ENCODE measurements at places on chromosomes 6 and 20.

DNA sequence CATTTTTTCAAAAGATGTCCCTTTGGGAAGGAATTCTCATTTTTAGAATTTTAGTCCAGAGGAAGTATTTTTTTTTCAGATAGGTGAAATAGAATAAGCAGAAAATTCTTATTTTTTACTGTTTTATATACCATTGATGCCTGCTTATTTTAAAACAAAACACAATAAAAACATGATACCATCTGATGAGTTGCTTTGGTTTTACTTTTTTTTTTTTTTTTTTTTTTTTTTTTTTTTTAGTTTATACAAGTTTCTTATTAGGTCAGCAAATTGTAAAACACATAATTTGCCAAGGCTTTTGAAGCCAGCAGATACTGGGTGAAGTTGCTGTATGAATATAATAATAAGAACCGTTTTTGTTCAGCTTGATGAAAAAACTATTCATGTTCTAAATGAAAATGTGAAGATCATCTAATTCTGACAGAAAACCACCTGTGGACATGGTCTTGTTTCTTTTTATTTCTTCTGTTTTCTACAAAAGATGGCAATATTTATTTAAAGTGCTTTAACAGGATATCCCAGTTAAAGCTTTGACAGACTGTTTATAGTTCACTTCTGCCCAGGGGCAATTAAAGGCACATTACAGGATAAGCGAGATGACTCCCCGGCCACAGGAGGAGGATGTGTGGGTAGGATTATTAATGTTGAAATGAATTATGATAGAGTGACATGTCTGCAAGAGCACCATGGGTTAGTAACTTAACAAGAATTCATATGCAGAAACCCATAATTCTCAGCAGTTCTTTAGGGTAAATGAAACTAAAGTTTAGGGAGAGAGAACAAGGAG, 31.1 kb downstream of the MYB start:
- DNase-seq, result no peak

DNA sequence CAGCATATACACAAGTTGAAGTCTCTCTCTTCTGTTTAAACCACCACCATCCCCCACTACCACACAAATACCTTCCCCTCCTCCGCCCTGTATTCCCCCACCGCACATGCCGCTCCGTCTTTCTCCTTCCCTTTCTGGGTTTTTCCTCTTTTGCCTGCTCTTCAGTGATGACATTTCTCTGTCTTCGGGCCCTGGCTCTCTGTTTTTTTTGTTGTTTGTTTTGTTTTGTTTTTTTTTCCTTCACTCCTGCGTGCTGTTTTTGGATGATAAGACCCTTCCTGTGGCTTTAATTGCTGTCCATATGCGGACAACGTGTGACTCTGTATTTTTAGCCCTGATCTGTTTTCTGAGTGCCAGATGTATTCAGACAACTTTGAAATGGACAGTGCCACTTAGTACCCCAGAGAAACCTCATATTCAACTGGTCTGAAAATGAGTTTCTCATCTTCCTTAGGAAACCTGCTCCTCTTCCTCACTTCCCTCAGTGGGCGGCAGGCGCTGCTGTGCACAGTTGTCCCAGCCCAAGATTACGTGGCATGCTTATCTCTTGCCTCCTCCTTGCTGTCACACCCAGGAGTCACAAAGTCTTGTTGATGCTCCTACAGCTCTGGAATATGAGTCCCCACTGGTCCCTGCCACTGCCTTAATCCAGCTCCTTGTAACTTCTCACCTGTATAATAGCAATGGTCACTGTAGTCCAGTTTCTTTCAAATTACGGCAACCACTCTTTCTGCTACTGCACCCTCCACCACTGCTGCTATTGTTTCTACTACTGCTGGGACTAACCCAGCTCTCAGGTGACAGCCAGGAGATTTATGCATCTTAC, 8.2 kb downstream of the PPP1R14C start:
- DNase-seq, result no peak

- no peak for DNase-seq
Observed at GRCh38 chr20:62339647-62340062, 27.5 kb downstream of the LAMA5 start.

- DNase-seq, result no peak
Observed at GRCh38 chr20:40930561-40930960, 98.1 kb upstream of the TOP1 start.

DNA sequence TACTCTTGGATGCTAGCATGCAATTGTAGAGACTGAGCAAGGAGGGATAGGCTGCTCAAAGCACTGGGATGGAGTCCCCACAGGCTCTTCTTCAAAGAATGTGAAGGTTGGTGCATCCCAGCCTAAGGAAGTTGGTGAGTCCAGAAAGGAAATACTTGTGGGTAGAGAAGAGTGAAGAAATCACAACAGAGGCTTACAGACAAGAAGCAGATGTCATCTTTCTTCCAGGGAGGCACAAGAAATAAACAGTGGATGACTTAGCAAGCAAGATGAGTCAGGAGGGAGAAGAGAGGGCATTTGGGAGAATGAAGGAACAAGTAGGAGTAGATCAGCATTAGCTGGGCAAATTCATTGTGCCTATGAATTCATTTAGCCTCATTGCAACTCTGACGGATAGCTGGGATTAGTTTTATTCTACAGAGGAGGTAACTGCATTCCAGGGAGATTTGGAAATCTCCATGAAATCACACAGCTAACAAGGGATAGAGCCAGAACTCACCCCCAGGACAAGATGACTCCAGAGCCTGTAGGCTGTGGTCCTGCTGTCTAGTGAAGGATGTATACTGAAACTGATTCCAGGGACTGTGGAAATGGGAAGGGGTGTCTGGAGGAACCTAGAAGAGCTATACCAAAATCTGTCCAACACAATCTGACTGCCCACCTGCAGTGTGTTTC, 125.8 kb upstream of the SPTLC3 start:
- DNase-seq, result no peak

- no peak for DNase-seq
Observed at GRCh38 chr6:32218167-32218566, 5.7 kb downstream of the NOTCH4 start.

- DNase-seq, result no peak
Observed at GRCh38 chr6:158006821-158007570, 25.3 kb downstream of the SYNJ2 start.

- DNase-seq, result no peak
Observed at GRCh38 chr6:21001736-21002135, 467.5 kb downstream of the CDKAL1 start.

DNA sequence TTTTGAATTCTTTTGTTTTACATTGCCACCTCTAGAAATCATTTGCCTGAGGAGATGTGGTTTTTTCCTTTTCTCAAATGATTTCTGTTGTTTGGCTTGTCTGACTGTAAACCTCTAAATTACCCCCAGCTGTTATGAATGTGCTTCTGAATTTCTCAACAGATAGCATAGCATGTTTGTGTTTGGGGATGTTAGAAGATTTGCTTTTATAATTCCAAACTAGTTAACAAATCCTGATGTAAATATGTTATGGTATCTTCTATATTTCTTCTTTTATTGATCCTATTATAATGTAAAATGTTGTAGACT, 31.6 kb upstream of the EZR start:
- DNase-seq, result no peak

DNA sequence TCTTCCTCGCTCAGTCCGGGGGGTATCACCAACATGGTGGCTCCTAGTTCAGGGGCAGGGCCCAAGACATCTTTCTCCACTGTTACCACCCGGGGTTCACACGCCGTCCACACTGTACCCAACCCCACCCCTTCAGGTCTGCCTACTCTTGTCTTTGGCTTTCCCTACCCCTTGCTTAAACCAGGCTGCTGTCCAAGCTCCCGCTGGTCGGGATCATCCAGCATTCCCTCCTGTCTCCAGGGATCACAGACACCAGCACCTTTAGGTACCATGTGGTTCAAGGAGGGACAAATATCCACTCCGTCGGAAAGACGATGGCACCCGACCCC, 395 bp downstream of the NELFE start:
- DNase-seq, result no peak

GRCh38 chr6:35919827-35920751, 809 bp downstream of the SRPK1 start:
- peak; percentile 38 for DNase-seq

DNA sequence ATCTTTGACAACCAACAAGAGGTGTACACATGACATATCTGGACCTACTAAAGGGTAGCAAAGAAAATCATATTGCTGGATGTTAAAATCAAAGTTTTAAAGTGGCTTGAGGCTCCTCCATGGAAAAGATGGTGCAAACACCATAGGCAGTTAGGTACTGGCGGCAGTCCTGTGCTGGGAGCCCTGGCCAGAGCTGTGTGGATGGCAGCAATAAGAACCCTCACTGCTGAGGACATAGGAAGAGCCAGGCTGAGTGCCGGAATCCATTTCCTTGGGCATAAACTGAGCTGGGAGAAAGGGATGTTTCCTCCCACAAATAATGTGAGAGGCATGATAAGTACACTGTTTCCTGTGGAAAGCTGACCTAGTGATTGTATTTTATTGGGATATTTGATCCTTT, 89.9 kb downstream of the ARID1B start:
- no peak for DNase-seq

- DNase-seq, result no peak
Observed at GRCh38 chr20:25038591-25039015, 19.3 kb downstream of the ACSS1 start.

- DNase-seq, result peak; percentile 27
Observed at GRCh38 chr6:163579111-163579879, 164.8 kb downstream of the QKI start.

DNA sequence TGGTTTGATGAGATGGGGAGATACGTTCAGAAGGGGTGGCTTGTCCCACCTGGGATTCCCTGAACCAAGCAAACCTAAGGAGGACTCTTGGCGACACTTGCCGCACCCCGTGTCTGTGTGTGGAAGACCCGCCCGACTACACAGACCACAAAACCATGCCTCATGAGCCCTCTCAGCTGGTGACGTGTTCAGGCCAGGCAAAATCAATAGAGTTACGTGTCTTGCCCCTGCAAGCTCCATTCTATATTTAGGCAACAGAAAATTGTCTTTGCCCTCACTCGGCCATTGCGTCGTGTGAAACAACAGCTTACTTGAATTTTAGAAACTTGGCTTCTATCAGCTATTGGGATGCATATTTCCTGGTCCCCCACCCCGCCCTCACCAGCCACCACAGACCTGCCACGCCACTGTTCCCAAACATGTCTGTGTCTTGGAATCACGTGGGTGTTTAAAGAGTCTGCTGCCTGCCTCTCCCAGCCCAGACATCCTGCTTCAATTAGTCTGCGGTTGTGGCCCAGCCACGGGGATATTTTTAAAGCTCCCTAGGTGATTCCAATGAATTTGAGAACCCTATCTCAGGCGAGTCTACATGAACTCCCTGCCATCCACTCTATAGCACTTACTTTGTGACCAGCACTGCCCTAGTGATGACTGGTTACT, 279.2 kb upstream of the EXOC2 start:
- DNase-seq, result no peak

DNA sequence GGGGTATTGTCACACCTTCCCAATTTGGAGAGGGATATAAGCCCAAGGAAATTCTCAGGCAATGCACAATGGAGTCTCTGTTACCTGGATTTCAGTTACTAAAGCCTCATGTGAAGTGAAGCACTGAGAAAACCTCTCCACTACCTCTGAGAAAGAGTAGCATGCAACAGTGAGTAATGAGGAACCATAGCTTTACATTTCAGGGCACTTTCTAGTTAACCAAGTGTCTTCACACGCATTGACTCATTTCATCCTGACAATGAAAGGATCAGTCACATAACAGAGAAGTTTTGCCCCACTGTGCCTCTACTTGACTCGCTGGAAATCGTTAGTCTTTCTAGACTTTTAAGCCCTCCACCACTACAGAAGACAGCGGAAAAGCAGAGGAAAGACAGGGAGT, 86.2 kb upstream of the ARID1B start:
- no peak for DNase-seq

DNA sequence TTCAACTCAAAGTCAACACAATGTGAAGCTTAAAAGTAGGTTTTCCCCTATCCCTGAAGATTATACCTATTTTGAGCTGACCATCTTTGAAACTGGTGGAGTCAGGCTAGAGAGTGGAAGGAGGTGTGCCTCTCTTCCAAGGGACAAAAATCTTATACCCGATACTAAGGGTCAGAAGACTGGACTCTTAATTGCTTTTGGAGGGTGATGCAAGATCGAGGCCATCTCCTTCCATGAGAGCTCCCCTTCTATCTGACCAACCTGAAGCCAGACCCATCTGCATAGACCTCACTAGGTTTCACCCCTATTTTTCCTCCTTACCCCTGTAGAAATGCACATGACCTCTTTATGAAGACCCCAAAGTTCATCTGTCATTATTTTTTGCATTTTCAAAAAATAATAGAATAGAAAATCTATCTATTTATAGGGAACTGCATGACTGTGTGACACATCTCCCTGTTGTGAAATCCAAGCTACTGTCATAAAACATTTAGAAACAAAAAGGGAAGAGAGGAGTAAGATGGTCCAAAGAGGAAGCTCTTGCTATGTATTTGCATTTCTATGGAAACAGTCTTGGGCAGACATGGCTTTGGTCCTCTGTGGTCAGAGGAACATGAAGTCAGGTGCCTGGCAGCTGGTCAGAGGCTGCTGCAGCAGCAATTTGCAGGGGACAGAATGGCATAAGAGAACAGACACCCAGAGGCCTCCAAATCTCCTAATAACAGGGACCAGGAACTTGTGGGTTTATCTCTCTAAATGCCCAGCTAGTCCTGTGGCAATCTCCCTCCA, 349.2 kb downstream of the MAFB start:
- DNase-seq, result no peak

DNA sequence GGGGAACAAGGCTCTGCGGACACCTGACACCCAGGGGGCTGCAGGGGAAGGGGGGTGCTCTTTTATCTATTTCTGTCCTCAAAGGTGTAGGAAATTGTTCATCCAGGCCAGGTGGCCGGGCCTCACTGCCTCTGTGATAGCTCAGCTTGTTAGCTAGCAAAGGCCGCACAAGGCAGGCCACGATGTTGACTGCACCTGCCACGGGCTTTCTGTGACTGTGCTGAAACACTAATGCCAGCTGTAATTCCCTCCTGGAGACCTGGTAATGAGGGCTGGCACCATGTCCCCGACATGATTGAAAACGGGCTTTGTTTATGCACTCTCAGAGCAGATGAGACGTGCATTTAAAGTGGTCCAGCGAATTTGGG, 61.4 kb upstream of the APCDD1L start:
- no peak for DNase-seq

- no peak for DNase-seq
Observed at GRCh38 chr6:6379573-6379972, 59.1 kb upstream of the F13A1 start.
